Endodermal cell (in vitro differentiated cells): ENCODE measurements at places on chromosomes 12 and 14. TPM values are rescaled to one million over a fixed set of nuclear protein-coding genes. Genes with fewer than 3 reads are reported as not detected.

The CLEC4E gene
- not detected in 2 replicates for total RNA-seq

DNA sequence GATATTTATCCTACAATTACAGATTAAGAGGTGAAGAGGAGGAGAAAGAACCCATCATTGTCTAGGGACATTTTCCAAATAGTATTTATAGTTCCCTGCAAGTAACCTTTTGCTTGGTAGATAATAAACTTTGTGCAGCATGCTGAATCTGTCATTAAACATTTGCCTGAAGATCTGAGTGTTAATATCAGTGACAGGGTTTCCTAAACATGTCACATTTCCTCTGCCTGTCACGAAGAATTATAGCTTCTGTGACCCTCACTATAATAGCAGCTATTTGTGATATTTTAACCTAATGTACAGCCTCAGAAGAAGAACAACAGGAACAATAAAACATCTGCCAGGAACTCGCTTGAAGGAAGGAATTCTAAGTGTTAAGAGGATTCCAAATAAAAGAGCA is 350.3 kb downstream of the GXYLT1 start:
- DNase-seq: no peak

DNA sequence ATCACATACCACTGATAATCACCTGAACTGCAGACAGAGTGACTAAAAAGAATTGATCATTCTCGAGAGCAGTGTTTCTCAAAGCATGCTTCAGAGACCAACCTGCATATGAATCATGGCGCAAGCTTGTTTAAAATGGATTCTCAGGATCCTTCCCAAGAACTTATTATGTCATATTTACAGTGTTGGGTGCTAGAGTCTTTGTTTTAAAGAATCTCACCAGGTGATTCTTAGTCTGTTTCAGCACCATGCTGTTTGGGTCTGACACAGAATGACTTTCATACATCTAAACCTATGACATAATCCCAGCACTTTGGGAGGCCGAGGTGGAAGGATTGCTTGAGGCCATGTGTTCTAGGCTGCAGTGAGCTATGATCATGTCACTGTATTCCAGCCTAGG is 31.3 kb upstream of the SSPN start:
- DNase-seq: no peak

DNA sequence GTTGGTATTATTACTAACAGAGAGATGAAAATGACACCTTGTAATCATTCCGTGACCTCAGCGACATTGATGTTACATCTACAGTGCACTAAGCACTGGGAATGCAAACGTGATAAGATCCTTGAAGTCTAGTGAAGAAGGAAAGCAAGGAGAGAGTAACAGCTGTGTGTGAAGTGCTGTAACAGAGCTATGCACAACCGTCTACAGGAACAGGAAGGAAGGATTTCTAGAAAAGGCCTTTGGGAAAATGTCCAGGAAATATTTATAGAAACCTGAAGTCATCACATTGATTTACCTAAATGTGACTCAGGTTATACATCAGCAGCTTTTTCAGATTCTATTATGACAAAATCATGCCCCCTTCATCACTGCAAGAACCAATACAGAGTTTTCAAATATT is 304.2 kb upstream of the AMIGO2 start:
- DNase-seq: no peak

GRCh38 chr12:79665212-79665887 is 25.4 kb downstream of the PAWR start:
- no peak for DNase-seq

- DNase-seq: no peak
These were observed 38.0 kb downstream of the LTBP2 start for GRCh38 chr14:74574090-74574433.

DNA sequence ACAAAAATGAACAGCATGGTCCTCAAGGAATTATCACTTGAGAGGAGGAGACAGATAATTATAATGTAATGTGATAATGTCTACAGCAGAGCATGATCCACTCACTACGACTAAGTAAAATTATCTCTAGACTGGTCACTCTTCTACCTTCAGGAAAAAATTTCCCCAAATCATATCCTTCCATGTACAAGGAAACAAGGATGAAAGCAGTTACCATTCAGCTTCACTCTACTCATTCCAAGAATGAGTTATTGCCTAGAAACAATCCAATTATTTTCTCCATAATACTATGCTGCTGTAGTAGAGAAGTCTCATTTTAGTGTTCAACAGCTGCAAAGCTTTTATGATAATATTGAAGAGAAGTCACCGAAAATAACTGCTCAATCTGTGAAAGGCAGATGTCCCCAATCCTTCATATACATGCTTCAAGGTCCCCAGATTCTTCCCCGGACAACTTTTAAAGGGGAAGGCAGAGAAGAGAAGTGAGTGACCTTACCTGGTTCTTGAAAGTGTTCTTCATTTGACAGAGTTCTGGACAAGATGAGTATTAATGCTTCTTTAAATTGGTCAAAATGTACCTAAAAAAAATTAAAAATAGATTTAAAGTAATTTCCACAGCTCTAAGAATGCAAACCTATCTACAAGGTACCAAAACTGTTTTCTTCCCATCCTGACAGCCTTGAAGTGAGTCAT is 24.6 kb downstream of the NIN start:
- DNase-seq: no peak

The CMKLR1 gene
- total RNA-seq: 0.16 TPM in 1 of 2 replicates, not detected in the other
